Esophagus squamous epithelium (tissue), 5 donors: ENCODE measurements at places on chromosomes 7 and 10.
A peak's percentile ranks its signal among the peaks of the same experiment; 100 is the strongest.

DNA sequence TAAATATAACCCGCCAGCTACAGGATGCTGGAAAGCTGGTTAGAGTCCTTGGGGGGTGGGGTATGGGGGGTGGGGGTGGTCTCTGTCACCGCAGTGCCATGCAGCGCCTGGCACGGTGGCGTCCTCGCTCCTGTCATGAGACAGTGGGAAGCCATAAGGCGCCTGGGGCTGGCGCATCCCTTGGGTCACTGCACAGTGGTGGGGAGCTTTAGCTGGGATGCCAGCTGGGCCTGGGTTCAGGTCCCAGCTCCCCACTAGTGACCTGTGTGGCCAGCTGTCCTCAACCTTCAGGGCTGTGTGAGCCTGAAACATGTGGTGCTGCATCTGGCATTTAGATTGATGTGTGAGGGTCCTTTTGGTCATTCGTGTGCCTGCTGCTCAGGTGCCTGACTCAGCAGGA lies 93.9 kb downstream of the BMS1 start:
- no peak for DNase-seq

GRCh38 chr10:58384999-58385783 lies at the start of gene TFAM:
TSS of gene TFAM (plus strand) at chr10:58385410. CDS start at chr10:58385548, 138 bp downstream.
- DNase-seq, result peak; percentile 76

- DNase-seq, result no peak
These were observed 87.1 kb downstream of the EGFR start for GRCh38 chr7:55105952-55106351.

- DNase-seq, result no peak
These were observed 186.8 kb upstream of the AUTS2 start for GRCh38 chr7:69411466-69411865.

GRCh38 chr7:74231232-74231590 lies 21.4 kb downstream of the LAT2 start:
- no peak for DNase-seq

DNA sequence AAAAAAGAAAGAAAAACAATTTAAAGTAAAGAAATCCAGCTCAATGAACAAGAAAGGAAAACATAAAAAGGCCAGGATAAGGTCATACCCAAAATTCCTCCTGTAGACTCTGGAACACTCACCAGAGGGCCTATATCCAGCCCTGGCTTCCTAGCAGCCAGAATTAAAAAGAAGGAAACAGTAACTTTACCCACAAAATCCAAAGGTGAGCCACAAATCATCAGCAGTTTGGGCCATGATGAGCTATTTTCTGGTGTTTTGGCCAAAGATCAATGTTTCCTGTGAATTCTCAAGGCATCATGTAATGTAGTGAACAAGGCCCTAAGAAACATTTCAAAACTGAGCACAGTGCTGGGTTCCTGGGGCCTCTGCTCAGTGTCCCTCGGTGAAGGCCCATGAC lies 87.8 kb downstream of the LARP4B start:
- DNase-seq, result no peak

- DNase-seq, result no peak
These were observed 317.3 kb downstream of the ADARB2 start for GRCh38 chr10:1419796-1420610.

DNA sequence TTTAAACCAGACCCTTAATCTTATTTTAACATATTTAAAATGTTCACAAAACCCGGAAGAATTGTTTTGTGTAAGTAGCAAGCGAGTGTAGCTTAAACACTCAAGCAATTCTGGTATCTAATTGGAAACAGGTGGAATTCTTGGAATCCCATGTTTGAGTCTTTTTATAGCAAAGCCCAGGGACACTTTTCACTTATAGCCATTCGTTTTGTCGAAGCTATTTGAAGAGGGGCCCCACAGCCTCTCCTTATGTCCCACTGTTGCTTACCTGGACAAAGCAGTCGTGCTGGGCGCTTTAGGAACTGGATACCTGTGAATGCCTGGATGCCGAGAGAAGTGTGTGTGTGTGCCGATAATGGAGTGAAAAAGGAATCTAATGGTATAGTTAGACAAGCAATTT lies 3.3 kb downstream of the CUX1 start:
- no peak for DNase-seq

DNA sequence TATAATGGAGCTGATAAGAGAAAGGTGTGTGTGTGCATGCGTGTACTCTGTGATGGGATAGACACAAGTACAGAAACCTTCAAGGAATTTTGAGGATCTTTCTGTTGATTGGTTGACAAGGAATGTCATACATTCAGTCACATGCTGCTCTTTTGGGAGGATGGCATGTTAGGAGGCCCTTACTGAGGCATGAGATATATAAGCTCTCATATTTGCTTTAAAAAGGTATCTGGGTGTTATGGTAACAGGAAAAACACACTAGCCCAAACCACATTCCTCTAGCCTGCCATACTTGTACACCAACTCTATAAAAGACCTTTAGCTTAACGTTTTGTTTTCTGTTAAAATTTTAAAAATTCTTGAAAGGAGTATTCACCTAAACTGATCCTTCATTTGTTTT lies 72.5 kb upstream of the EGFR start:
- DNase-seq, result no peak

GRCh38 chr10:8975535-8975934 lies 921.0 kb downstream of the GATA3 start:
- no peak for DNase-seq

DNA sequence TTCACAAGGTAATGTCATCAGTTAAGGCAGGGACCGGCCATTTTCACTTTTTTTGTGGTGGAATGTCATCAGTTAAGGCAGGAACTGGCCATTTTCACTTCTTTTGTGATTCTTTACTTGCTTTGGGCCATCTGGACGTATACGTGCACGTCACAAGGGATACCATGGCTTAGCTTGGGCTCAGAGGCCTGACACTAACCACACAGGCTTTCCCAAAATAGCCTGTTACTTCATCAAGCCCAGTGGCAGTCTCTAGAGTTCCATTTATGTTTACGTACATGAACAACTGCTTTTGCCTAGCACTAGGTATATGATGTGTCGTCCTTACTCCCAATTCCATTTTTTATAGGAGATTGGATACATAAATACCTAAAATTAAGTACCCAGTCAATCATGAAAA lies 237.9 kb downstream of the C7orf25 start:
- no peak for DNase-seq

GRCh38 chr7:115914951-115915350 lies 115.6 kb downstream of the TFEC start:
- DNase-seq, result no peak

DNA sequence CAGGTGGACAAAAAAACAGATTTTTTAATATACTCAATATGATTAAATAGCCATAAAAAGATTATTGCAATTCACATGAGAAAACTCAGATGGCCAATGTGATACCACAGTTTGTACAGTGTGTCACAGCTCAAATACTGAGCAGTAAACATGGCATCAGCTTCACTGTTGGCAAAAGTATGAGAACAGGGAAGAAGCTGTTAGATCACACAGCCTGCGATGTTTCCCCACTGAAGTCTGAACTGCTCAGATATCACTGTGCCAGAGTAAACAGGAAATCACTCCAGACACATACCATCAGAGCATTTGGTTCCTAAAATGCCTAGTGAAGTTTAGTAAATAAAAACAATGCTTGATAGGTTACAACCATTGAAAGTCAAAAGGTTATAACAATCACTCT lies 347.8 kb downstream of the ETV1 start:
- DNase-seq, result no peak

GRCh38 chr10:30027057-30028005 lies 32.1 kb downstream of the JCAD start:
- peak; percentile 7 for DNase-seq

DNA sequence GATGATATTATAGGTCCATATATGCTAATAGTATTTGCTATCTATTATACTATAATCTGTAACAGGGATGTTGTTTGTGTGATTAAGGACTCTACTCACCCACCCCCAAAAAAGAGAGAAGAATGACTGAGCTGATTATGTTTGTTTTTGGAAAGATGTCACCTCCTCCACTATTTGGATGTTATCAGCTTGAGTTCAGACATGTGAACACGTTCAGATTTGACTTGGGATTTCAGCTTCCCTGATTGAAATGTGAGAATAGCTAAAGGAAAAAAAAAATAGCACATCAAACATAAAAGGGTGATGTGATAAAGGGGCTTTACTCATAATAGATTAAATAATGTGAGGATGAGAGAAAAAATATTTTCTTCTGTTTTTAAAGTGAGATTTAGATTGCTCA lies 81.2 kb downstream of the VTI1A start:
- DNase-seq, result no peak

- DNase-seq, result no peak
These were observed 747.3 kb upstream of the CELF2 start for GRCh38 chr10:10270126-10271050.

DNA sequence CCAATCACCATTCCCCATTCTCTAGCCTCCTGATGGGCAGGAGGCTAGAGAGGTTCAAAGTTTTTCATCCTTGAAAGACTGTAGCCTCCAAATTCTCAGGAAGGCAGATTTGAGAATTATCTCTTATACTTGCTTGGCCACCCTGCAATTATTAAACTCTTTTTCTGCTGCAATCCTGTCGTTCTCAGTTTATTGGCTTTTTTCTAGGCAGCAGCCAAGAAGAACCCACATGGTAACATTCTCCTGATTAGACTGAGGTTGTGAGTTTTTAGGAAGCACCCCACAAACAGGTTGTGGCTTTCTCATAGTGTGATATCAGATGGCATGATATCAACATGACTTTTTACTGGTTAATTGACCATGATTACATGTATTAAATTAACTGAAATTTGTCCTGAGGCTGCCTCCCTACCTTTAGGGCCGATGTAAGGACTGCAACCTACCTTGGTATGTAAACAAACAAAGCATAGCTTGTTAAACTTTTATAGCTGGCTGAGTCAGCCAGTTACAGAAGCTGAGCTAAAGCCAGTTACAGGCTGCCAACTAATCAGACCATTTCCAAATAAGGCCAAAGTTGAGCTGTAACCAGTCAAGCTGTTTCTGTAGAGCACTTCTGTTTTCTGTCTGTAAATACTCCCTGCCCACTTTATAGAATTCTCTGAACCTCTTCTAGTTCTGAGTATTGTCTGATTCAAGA lies 3.2 kb upstream of the ZNF248 start:
- no peak for DNase-seq

DNA sequence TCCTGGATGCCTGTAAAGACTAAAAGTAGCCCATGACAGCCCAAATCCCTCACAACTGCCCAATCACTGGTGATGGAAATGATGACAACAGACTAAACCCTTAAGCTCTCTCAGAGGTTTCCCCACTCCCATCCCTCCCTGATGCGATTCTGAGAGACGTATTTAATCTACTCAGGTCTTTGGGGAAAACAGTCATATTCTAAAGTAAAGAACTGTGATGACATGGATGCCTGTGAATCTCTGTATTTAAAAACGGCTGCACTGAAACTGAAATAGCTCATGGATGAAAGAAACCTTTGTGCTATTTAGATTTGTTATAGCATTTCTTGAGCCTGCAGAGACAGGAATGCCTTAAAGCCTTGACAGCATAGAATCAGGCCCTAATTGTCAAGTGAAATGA lies 28.5 kb downstream of the VPS41 start:
- no peak for DNase-seq

DNA sequence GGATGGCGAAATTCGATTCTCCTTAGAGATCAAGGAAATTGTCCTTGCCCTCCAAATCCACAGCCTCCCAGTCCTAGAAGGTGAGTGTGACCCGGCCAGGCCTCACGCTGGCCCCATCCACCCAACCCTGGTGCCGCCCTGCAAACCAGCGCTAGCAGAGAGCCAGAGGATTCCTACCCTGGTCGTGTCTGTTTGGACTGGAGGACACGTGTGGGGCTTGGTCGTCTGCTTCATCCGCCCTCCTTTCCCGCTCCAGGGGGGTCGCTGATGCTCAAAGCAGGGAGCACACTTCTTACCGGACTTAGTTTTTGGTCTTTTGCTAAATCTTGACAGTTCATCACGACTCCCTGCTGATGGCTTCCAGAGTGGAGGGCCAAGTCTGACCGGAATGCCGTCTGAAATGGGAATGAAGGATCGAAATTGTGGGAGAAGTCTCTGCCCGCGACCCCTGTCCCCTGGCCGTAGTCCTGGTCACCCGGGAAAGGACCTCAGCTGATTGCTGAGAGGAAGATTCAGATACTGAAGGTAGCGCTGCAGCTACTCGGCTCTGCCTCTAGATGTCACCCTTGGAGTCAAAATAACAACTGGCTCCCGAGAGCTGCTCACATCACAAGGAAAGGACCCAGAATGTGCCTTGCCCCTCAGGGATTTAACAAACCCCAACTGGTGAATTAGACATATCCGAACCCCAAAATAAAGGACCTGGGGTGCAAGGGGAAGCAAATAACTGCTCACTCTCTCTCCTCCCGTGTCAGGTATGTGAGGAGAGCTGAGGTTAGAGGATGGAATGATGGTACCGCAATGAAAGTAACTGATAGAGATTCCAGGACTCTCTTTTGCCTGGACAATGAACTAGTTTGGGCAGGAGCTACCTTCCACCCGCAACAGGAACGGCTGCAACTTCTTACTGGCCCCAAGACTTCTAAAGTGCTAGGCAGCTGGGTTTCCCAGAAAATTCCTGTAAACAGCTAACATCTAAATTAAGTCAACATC lies 23.5 kb upstream of the ORC5 start:
- no peak for DNase-seq
